Esophagus mucosa (tissue), 1 donor: ENCODE measurements at places on chromosomes 5 and 9.

DNA sequence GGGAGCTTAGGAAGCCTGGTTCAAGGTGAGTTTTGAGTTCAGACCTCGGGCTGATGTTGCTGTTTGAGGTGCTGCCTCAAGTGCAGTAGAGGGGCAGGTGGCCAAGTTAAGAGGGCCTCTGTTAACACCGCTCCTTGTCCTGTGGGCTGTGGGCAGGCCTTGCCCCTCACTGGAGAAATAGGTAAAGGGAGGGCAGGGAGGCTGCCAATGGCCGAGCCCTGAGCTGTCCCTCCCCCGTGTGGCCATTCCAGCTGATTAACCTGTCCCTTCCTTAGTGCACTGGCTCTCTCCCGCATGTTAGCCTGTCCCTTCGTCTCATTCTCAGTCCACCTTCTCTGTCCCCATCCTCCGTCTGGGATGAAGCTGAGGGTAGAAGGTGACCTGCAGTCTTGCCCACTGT is 21.4 kb downstream of the CNTFR start:
- ATAC-seq: no peak

DNA sequence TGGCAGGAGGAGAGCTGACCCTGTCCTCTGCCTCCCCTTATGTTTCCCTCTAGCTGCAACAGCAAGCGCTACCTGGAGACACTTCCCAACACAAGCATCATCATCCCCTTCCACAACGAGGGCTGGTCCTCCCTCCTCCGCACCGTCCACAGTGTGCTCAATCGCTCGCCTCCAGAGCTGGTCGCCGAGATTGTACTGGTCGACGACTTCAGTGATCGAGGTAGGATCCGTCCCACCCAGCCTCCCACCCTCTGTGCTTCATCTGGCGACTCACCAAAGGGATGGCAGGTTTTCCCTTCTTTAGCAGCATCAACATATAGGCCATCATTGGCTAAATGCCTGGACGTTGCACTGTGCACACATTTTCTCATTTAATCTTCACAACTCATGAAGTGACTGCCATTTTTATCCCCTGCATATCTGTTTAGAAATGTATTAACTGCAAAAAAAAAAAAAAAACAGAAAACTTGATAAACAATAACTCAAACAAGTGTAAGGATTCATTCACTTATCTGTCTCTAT is 116.2 kb upstream of the SAP30L start:
- no peak for ATAC-seq

DNA sequence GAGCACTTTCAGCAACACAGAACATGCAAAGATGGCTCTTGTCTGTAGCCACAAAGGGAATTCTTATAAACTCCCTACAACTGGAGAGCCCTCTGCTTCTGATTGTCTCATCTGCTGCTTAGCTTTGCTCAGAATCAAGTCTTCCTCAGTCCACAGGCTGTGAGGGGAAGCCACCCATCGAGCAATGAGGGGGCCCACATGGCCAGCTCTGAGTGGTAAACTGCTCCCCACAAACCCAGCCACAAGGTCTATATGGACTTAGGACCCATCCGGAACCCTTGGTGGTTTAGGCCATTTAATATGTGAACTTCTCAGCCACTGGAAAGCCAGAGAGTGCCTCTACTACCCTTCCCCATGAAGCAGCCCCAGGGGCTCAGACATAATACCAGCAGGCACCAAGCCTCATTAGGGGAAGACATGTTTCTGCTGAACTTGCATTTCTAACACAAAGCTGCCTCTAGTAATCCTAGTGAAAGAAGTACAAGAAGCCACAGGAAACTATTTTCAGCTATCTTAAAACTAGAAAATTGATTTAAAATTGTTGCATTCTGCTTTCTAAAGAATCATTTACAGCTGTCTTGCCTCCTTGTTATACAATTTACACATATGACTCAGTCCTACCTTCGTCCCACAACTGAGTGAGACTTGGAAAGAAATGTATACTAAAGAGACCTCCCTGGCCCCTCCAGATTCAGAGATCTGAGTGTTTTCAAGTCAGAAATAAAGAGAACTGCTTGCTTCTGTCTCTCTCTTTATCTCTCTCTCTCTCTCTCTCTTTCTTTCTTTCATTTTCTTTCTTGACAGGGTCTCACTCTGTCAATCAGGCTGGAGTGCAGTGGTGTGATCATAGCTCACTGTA is 90.2 kb downstream of the ESM1 start:
- no peak for ATAC-seq

GRCh38 chr5:140883927-140884697 is 2.2 kb downstream of the PCDHA13 start:
- ATAC-seq: no peak

GRCh38 chr5:150361301-150361700 is 3.8 kb downstream of the TCOF1 start:
- ATAC-seq: no peak

DNA sequence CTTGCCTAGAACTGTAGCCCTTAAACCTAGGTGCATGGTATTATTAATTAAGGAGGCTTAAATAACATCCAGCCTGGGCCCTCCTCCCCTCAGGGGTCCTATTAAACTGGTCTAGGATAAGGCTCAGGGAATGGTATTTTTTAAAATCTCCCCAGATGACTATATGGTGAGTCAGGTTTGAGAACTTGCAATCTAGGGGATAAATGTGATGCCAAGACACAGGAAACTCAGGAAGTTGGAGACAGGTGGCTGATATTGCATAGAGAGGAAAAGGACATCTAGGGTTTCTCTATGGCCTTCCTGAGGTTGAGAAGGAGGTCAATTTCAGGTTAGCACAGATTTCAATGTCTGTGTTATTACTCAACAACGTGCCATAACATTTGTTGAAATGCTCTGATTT is 581.0 kb downstream of the TLE1 start:
- ATAC-seq: no peak

DNA sequence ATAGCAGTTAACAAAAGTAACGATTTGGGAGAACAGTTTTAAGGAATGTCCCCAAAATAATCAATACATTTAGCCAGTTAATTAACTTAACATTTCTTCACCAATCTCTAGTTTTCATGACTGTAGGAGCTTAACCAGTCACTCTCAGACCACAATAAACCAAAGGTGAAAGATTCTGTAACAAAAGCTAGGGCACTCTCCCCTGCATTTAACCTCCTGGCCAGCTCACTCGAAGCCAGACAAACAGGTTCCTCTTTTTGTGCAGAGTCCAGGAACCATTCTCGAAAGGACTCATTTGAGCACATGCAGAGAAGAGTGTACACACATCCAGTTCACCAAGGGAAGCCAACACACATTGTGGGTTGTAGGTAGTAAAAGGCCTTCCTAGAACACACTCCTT is 6.5 kb downstream of the IL7R start:
- ATAC-seq: peak; percentile 84

DNA sequence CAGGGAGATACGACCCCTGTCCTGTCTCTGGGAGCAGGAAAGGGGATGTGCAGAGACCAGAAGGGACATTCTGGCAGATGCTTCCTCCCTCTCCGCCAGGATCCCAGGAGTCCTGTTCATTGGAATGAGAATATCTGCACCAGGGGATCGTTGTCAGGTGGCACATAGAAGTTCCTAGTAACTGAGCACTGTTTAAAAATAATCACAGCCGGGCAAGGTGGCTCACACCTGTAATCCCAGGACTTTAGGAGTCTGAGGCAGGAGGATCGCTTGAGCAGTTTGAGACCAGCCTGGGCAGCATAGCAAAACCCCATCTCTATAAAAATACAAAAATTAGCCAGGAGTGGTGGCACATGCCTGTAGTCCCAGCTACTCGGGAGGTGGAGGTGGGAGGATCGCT is 12.3 kb downstream of the SARDH start:
- ATAC-seq: no peak

- peak; percentile 11 for ATAC-seq
Observed at GRCh38 chr9:128819716-128820664, 1.7 kb downstream of the ENDOG start.

DNA sequence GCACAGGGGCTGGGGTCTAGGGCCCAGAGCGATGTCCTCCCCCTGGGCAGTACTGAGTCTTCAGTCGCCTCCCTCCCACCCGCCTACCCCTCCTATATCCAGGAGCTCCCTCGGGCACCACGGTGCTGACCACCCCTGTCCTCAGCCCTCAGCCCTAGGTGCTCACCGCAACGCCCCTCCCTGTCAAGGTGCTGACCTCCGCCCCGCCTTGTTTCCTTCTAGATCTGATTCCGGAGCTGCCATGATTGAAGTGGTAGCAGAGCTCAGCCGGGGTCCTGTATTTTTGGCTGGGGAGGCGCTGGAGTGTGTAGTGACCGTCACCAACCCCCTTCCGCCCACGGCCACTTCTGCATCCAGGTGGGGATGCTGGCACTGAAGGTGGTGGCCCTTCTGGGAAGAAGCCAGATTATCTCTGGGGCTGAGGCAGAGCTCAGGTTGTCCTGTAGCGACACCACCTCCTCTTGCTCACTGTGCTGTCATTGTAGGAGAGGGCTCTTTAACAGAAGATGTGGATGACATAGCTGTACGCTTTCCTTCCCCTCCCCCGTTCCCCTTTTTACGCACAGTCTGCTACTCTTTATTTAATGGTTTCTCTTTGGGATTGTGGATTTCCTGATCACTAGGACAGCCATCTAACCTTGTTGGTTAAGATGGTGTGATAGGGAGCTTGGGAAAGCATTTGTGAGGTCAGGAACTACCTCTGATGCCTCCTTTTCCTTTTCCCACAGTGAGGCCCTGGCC is 598 bp downstream of the RGP1 start:
- ATAC-seq: peak; percentile 39

- no peak for ATAC-seq
Observed at GRCh38 chr5:141745390-141745789, 63.4 kb upstream of the ARAP3 start.

- no peak for ATAC-seq
Observed at GRCh38 chr9:36492865-36493264, 79.8 kb upstream of the MELK start.

DNA sequence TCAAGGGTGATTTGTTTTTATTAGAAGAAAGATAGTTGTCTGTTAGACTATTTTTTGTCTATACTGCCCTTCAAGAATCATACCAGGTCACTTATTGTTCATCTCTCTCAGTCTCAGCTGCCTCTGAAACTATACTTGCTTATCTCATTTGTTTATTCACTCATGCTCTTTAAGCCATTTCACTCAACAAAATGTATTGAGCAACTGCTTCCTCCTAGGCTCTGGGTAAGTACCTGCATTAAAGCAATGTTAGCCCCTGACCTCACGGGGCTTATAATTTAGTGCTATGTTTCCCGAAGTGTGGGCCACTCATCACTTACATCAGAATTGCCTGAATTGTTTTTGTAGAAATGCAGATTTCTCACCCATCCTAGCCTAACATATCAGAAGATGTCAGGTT is 100.9 kb downstream of the DPYSL3 start:
- ATAC-seq: no peak

DNA sequence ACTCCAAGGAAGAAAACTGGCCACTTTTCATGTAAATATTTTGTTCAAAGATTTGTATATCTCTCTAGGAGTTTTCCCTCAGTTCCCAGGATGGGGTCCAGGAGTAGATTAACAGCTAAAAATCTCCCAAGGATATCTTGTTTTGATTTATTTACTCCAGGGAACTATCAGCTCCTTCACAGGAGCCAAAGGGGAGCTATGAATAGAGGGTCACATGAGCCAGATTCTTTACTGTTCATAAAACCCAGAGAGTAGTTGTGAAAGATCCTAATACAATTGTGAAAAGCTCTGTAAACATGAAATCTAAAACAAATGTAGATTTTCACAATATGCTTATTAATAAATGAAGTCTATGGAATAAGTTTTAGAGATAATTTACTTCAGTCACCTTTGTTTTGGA is 16.9 kb downstream of the DIMT1 start:
- ATAC-seq: no peak

- ATAC-seq: no peak
Observed at GRCh38 chr5:151068433-151069197, 12.2 kb downstream of the TNIP1 start.

DNA sequence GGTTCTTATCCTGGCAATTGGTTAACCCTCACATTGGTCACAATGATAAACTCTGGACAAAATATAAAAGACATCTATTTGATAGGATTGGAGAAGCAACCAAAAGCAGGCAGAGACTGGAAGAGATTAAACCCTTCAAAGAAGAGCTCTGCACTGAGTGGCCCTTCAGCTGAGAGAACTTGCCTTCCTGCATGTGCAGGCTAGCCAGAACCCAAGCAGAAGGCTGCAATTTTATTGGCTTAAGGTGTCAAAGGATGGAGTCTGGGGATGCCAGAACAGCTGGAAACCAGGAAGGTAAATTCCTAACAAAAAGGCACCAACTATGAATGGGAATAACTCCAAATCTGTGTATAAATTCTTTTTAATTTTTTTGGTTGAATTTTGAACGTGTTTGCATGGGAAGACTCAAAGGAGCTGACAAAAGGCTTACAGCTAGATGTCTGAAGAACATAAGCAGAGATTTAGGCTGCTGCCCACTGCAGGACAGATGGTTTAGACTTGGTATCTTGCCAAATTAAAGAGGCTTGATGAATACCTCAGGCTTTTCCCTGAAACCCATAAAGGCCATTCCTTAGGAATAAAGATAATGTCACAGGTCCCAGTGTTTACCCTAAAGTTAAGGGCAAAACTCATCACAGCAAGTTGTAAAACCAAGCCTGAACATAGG is 66.3 kb downstream of the NR2F1 start:
- no peak for ATAC-seq

GRCh38 chr5:75701856-75702255 is 15.4 kb downstream of the POC5 start:
- no peak for ATAC-seq

DNA sequence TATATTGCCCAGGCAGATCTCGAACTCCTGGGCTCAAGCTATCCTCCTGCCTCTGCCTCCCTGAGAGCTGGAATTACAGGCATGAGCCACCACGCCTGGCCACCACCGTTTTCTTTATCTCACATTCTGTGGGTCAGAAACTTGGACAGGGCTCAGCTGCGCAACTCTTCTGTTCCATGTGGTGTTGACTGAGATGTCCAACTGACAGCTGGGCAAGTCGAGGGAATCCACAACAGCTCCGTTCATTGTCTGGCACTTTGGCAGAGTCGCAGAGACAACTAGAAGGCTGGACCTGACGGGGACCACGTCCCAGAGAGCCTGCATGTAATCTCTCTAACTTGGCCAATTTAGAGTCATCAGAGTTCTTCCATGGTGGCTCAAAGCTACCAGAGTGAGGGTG is 36.2 kb upstream of the AOPEP start:
- no peak for ATAC-seq

GRCh38 chr5:143865426-143866025 is 53.6 kb downstream of the HMHB1 start:
- ATAC-seq: peak; percentile 20

DNA sequence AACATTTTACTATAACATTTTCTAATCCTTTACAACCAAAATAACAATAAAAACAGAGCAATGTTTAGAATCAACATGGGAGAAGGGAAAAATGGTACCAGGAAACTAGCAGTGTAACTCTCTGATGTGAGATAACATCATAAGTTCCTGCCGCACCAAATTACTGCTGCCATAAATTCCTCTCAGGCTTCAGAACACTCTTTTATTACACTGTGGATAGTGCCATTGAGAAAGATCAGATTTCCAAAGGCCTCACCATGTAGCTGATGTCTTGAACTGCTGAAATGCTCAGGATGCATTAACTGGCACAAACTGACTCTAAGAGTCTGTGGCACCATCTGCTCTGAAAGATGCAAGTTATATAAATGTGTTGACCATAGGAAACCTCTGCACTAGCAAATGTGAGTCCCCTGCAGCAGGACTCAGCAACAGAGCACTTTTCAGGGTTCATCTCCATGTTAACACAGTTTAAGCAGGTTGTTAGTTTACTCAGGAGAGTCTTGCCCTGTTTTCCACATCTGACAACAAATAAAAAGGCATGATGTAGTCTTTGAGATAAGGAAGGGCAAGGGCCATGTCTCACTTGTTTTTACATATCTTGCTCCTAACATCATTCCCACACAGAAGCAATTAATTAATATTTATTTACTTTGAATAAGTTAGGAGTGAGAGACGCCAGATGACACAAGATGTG is 218.1 kb downstream of the CETN3 start:
- no peak for ATAC-seq

GRCh38 chr5:35442885-35443639 is 174.6 kb upstream of the SPEF2 start:
- no peak for ATAC-seq
